Adrenal gland (tissue), 19 donors: ENCODE measurements at places on chromosomes 6 and 20. TPM values are rescaled to one million over a fixed set of nuclear protein-coding genes. Genes with fewer than 3 reads are reported as not detected.
A peak's percentile ranks its signal among the peaks of the same experiment; 100 is the strongest.

GRCh38 chr20:50561379-50562078 lies 51.3 kb downstream of the PTPN1 start:
- DNase-seq = peak; percentile 81

DNA sequence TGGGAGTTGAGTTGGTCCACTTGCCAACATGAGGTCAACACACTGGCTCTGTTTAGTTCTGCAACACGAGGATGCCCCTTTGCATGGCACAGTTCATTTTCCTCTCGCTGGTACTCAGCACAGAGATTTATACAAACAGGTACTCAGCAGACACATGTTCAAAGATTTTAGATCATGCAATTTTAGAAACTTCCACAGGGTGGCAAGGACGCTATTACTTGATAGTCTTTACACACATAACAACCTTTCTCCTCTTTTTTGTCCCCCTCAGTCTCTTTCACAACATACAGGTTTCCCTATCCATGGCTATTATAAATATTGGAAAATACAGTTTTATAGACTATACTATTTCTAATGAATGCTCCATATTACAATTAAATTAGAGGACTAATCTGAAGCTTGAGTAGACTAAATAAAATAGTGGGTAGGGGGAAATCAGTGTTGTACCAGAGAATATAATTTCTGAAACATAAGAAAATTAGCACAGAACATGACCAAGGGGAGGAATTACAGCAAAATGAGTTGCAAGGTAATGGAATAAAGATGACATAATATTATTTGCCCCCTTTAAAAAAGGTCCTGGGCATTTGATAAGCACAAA lies 331.8 kb upstream of the BTBD3 start:
- DNase-seq = no peak

MYO6 gene
- total RNA-seq = 13.2 TPM

SAPCD1 gene
- 2.3 TPM for total RNA-seq

- no peak for DNase-seq
These were observed 3.2 kb downstream of the TPD52L2 start for GRCh38 chr20:63868264-63868663.

DNA sequence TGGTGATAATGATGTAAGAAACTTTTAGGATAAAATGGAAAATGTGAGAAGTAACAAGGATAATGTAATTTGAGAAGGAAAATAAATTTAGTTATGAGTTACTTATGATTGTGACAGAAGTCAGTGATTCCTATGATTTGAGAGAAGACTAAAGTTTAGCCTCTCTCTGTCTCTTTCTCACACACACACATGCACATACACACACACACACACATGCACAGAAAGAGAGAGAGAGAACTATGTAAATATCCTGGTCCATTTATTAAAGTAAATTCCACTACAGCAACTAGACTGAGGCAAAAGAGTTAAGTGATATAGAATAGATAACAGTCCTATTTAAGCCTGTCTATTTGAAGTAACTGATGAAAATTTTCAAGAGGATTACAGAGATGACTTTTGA lies 375.2 kb downstream of the CD109 start:
- DNase-seq = no peak
